ENCODE measurements at places on chromosomes 3 and 15.

- DNase-seq: peak; percentile 47
These were observed 452.1 kb downstream of the RAP2B start for GRCh38 chr3:153614140-153614539.

- DNase-seq: no peak
These were observed 139.0 kb upstream of the RBMS3 start for GRCh38 chr3:29141918-29142275.

DNA sequence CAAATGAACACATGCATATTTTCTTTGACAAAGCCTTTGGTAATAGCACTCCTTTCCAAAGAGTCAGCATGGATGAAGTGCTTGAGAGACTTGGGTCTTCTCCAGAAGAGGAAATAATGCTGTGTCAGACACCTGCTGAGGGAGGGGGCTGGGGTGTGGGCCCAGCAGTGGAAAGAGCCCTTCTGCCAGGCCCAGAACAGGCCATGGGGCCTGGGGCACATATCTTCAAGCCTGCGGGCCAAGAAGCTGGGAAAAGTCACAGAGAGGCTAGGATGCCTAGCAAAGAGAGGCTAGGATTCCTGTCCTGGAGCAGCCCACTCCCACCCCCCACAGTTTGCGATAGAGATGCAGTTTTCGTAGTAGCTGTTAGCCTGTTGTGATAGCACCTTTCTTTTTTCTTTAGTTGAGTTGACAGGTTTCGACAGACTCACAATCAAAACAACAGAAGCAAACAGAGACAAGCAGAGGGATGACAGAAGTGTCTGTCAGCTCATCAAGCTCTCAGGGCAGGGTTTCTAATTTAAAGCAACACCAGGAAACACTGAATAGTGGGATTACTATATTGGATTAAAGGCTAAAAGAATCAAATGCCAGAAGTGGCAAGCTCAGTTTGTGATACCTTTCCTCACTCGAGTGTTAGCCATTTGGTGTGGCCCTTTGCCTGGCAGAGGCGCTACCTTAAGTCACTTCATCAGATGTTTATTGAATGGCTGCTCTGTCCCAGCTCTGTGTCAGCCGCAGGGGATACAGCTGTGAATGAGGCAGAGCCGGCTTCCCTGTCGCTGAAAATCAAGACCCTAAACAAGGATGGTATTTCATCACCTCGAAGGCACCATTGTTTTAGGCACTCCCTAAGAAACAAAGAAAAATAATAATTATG is 19.0 kb downstream of the CMTM7 start:
- DNase-seq: no peak

DNA sequence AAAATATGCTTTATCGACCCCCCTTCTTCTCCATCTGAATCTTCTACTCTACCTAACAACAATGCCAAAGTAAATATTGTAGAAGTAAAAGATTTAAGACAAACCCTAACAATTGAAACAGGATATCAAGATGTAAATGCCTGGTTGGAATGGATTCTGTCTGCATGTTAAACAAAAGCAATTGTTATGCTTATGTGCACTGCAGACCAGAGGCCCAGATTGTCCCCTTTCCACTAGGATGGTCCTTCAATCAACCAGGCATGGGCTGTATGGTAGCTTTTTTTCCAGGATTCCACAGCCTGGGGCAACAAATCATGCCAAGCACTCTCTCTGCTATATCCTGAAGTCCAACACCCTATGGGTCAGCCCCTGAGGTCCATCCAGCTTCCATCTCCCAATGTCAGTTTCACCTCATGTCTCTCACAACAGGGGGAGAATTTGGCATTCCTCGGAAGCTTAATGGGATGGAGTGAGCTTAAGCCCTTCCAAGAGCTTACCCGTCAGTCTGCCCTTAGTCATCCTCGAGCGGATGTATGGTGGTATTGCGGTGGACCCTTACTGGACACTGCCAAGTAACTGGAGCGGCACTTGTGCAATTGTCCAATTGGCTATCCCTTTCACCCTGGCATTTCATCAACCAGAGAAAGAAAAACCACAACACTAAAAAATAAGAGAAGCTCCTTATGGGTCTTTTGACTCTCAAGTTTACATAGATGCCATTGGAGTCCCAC is 36.2 kb downstream of the ZNF589 start:
- no peak for DNase-seq

- peak; percentile 64 for DNase-seq
These were observed 33.9 kb downstream of the MYO5C start for GRCh38 chr15:52261498-52262242.
